Endothelial cell (in vitro differentiated cells): ENCODE measurements at places on chromosomes 12 and 14.
A peak's percentile ranks its signal among the peaks of the same experiment; 100 is the strongest.

DNA sequence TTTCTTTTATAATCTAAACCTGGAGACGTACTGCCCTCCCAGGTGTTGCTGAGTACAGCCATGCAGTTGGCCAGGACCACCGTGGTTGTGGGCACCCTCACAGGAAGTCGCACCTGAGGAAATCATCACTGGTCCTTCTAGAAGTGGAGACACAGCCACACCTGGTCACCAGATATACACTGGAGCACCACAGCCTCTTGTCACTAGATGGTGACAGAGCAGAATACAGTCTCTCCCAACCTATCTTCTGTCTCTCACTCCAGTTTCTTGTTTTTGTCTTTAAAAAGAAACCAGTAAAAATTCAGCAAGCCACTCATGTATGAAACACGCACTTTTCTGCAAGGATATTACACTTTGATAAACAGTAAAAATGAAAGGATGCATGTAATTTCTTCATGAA is 43.1 kb upstream of the GPHB5 start:
- DNase-seq = no peak

- no peak for DNase-seq
Observed at GRCh38 chr12:54022960-54023884, 5.0 kb upstream of the HOXC6 start.

GRCh38 chr14:24355009-24355408 is 13.0 kb upstream of the NFATC4 start:
- DNase-seq = no peak

DNA sequence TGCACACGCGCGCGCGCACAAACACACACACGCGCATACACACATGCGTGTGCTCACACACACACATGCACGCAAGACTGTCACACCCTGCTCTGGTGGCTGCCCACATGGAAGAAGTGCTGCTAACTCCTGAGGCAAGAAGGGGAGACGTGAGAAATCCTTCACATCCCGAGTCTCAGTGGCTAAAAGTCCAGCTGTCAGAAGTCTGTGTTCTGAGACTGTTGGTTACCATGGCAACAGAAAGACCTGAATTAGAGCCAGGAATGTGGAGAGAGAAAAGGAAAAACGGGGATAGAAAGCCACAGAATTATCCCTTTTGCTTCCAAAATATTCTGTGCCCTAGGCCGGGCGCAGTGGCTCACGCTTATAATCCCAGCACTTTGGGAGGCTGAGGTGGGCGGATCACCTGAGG is 71.2 kb downstream of the PPFIBP1 start:
- no peak for DNase-seq

DNA sequence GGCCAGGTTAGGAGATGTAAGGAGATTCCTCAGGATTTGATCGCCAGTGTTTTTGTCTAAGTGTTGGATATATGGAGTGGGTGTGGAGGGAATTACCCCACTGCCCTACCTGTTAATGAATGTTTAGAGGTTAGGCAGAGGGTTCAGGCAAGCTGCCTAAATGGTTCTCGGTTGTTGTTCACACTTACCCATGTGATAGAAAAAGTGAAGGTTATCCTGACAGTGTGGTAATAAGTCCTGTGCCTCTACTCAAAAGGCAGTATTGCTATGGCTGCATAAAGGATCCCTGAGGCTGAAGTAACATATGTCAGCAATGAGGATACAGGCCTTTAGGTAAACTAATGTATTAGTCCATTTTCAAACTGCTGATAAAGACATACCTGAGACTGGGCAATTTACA is 112.0 kb downstream of the GPHN start:
- no peak for DNase-seq

DNA sequence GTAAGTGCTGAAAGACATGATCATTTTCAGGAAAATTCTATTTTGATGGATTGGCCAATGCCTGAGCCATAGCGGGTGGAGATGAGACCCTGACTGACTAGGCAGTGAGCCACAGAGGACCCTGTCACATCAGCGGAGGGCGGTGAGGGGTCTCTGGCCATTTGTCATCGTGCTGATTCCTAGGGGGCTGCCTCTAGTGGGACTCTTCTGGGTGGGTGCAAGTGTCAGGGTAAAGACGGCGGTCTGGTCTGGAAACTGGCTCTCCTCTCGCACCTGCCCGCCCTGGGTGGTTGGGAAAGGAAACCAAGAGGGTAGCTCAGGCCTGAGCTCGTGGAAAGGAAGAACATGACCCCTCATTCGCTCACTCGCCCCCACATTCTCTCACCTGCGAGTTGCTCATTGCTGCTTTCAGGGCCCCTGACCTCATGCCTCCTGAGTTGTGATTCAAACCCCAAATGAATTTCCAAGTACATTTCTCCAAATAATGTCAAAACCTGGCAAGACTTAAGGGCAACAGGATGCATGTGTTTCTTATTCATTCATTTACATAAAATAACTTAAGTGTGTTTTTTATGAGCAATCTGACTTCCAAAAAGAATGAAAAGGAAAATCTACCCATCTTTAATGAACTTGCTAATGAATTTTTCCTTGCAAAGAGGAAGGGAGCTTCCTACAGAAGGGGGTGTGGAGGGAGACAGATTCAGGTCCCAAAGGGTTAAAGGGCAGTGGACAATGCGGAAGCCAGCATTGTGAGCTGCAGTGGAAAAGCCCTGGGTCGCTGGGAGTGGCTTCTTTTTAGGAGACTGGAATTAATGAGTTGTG is 12.8 kb downstream of the MEG3 start:
- DNase-seq = no peak

GRCh38 chr12:51748235-51748634 is 100.3 kb downstream of the FIGNL2 start:
- DNase-seq = no peak

- no peak for DNase-seq
Observed at GRCh38 chr12:126519833-126520232, 1454.6 kb downstream of the AACS start.

DNA sequence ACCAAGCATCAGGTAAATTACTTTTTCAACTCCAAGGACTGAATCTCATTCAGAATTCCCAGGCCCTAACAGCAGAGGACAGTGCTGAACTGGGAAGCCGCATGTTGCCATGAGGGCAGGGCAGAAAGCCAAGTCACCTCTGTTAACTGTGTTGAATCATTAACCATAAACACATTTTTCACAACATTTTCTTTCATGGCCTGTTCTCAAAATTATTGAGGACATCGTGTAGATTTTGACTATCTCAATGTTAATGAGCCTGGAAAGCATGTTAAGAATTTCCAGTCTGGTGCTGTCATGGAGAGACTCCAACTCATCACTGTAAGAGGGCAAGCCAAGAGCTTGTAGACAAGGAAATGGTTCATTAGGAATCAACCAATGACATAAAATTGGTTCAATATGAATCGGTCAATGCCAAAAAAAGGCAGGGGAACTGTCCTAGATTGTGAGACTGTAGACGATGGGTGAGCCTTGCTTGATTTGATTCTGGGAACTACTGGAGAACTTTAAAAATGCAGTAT is 33.7 kb downstream of the CPM start:
- no peak for DNase-seq

DNA sequence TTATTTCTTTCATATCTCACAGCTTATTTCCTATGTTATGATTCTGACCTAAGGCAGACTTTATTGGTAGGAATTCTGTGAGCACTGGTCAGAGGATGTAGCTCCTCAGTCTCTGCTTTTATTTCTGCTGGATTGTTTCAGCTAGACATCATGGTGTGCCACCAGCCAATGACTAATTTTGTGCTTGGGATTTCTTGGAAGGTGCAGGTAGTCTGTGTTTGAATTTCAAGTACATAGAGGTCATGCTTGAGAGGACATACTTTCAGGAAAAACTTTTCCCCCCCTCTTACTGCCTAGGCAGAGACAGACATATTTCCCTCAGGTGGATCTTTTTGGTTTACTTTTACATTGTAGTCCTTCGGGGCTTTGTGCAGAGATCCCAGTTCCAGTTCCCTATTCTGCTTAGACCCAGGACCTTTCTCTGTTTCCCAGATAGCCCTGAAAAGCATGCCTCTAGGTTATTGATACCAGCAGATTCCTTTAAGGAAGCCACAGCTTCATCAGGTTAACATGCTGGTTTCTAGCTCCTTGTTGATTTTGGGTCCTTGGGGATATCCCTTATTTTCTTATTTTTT is 28.6 kb downstream of the BRMS1L start:
- DNase-seq = no peak

DNA sequence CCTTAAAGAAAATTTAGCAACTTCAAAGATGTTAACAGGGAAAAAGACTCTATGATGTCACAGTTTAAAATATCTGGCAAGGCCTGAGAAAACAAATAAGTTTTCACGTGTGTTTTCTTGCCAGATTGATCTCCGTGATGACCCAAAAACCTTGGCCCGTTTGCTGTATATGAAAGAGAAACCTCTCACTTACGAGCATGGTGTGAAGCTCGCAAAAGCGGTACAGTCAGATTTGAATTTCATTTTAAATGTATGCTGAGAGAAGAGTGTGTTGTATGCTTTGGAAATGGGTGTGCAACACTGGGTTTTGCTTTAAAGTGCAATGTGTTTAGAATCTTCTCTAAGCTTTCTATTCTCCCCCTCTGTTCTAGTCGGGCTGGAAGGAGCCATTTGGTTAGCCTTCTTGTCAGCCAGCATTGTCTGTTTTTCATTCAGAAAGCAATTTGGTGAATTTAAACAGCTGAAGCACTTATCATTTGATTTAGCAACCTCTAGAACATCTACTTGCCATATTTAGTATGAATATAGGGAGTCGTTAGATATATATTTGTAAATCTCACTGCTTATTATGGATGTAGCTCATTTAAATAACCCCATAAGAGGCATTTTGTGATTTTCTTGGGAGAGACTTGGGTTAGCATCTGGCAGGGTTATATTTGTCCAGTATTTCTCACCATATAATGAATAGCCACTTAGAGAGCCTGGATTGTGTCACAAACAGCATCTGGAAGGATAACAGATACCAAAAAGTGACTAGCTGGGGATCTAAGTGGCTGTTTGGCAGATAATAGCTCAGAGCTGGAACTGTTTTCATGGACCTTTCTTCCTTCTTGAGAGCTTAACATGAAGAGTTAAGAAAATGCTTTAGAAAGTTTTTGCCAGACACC is 35.5 kb downstream of the GPHB5 start:
- DNase-seq = no peak

DNA sequence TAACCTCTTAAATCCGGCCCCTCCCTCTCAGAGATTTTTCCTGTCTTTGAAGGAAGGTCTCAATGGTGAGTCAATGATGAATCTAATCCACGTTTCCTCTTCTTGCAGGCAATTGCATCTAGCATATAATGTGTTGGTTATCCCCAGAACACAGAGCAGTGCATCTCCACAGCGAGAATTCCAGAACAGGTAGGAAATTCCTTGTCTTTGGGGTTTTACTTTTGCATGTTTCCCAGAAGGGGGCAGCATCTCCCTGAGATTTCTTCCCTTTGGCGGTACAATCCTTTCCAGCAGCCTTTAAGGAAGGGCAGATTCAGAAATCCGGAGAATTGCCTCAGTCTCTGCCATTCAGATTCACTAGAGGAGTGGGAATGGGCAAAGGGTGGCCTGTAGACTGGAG is 128.0 kb downstream of the KCNA5 start:
- DNase-seq = peak; percentile 54

DNA sequence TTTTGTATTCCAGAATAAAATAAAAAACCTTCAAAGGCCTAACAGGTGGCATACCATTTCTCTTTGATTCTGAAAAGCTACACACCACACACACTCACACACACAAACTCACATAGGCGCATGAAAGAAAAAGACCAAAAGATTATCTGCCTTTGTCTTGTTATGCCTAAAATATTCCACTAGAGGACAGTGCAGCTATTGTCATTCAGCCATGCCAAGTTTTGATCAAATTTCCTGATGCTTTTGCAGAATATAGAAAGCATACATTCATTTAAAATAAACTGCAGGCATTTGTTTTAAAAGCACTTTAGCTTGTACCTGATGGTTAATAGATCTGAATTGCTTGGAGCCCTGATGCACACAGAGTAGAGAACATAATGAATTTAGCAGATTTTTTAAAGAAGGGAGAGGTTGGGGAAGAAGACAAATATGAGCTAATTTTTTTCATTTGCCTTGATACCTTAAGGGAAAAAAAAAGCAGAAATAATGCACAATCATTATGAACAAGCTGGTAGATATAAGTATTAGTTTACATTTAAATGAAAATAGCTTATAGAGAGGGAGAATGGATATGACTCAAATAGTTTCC is 1766.9 kb upstream of the SEL1L start:
- DNase-seq = no peak

- no peak for DNase-seq
Observed at GRCh38 chr12:28539691-28540323, 349.6 kb downstream of the CCDC91 start.

DNA sequence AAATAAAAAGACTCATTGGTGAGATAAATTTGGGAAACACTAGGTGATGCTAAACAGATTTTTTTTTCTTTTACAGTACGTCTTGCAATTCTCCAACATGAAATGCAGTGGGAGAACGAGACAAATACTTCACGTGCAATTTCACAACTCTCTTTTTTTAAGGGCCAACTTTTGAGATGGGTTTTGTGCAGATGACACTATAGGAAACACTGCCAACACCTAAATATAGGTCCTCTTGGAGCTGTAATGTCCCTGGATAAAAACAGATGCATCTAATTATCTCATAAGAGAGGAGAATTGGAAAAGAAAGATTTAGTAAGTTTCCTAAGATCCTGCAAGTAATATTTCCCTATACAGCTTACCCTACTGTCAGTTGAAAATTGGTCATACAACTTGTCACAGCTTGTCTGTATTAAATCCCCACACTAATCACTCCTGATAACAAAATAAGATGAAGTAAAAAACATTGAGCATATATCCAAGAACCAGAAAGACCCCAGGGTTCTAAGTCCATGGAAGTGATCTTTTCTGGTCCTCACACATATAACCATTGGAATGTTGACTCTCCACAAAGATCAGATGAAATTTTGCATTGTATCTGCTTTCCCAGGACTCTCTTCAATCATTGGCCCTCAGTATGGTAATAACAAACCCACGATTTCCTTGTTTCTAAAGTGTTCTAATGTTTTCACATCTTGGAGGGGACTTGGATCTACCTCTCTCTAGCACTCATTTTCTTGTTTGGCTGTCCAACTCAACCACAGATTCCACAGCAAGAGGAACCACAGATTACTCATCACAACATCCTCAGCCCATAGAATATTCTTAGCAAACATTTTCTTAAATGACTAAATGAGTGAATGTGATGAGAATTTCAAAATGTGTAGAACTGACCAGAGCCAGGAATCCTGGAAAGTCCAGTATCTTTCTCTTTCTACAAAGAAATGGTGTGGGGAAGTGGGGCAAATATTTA is 769.4 kb upstream of the USP15 start:
- DNase-seq = no peak

DNA sequence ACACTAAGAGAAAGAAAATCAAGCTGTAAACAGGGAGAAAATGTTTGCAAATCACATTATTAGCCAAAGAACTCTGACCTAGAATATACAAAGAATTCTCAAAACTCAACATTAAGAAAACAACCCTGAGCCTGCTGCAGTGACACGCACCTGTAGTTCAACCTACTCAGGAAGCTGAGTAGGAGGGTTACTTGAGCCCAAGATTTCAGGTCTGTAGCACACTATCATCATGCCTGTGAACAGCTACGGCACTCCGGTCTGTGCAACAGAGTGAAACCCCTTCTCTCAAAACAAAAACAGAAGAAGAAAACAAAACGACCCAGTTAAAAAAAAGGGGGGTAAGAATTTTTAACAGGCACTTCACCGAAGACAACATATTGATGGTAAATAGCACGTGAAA is 20.8 kb downstream of the SAV1 start:
- DNase-seq = no peak

- DNase-seq = no peak
Observed at GRCh38 chr12:28367326-28367725, 177.1 kb downstream of the CCDC91 start.
